ENCODE measurements at places on chromosomes 1 and 21.

GRCh38 chr21:29002442-29003144 lies 9.9 kb upstream of the LTN1 start:
- DNase-seq: peak; percentile 88

DNA sequence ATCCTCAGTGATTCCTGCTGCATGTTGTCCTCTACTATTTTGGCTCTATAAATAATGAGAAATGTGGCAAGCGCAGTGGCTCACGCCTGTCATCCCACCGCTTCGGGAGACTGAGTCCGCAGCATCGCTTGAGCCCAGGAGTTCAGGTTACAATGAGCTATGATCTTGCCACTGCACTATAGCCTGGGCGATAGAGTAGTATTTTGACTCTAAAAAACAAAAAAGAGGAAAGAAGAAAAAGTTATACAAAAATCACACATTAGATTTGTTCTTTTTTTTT lies 756 bp upstream of the SLC25A44 start:
- no peak for DNase-seq

- no peak for DNase-seq
Observed at GRCh38 chr21:28669971-28670653, 322.6 kb downstream of the LTN1 start.

- DNase-seq: peak; percentile 41
Observed at GRCh38 chr1:204258213-204259115, 44.7 kb upstream of the GOLT1A start.

GRCh38 chr1:221085701-221086375 lies 206.6 kb downstream of the HLX start:
- no peak for DNase-seq

- no peak for DNase-seq
Observed at GRCh38 chr1:185478877-185479276, 161.8 kb upstream of the IVNS1ABP start.

DNA sequence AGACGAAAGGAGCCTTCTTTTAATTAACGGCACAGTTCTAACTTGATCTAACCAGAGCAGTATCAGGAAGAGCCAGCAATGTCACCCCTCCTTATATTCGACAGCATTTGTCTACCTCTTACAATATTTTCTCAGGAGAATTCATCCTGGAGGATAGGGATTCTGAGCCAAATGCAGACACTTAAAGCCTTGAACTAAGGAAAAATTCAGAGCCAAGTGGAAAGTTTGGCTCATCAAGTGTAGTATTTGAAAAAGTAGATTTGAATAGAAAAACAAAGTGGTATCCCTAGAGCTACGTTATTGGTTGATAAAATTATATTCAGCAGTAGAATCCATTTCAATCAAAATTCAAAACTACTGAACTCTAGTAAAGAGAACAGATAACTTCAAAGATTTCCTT lies 732.0 kb upstream of the ADGRL2 start:
- DNase-seq: no peak

- DNase-seq: no peak
Observed at GRCh38 chr1:244011786-244012185, 39.3 kb upstream of the ZBTB18 start.

- no peak for DNase-seq
Observed at GRCh38 chr1:52520148-52520547, 32.7 kb downstream of the TUT4 start.

- no peak for DNase-seq
Observed at GRCh38 chr1:172245788-172246187, 174.7 kb upstream of the C1orf105 start.

- no peak for DNase-seq
Observed at GRCh38 chr1:39322431-39322830, 117.9 kb downstream of the MACF1 start.

- no peak for DNase-seq
Observed at GRCh38 chr21:38293765-38294164, 37.0 kb downstream of the KCNJ15 start.

Data from stimulated activated CD4-positive, alpha-beta T cell treated with anti-CD3 and anti-CD28 coated beads, TNF-alpha, amount 100 ng/mL, for 48 hours (primary cell).